ENCODE measurements at places on chromosomes 6 and 20.

DNA sequence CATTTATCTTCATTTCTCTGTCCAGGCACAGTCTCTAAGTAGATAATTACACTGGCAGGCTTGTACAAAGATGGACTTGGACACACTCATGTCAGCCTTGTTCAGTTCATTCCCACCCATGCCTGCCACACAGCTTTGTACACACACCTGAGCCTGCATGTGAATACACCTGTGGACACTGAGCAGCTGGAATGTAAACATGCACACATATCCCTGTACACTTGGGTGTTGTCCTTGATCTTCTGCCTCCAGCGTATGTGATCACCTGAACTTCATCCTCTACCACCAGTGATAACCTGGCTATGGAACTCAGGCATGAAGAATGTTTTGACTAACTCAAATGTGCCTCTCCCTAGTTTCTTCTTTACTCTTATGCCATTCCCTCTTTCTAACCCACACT, 190.6 kb downstream of the DHX35 start:
- DNase-seq = no peak

- peak; percentile 32 for DNase-seq
Observed at GRCh38 chr6:30259140-30260035, 46.2 kb upstream of the TRIM26 start.

DNA sequence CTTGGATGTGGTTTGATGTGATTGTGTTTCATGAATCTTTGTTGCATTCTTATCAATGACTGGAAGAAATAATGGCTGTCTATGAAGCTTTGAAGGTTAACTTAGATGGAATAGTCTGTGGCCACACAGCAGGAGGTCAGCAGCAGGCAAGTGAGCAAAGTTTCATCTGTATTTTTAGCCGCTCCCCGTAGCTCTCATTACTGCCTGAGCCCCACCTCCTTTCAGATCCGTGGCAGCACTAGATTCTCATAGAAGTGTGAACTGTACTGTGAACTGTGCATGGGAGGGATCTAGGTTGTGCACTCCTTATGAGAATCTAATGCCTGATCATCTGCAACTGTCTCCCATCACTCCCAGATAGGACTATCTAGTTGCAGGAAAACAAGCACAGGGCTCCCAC, 660.2 kb downstream of the EPHA7 start:
- DNase-seq = no peak

GRCh38 chr6:30200551-30201281, 12.5 kb downstream of the TRIM26 start:
- no peak for DNase-seq

GRCh38 chr6:106511288-106512047, 117.8 kb downstream of the RTN4IP1 start:
- DNase-seq = no peak

DNA sequence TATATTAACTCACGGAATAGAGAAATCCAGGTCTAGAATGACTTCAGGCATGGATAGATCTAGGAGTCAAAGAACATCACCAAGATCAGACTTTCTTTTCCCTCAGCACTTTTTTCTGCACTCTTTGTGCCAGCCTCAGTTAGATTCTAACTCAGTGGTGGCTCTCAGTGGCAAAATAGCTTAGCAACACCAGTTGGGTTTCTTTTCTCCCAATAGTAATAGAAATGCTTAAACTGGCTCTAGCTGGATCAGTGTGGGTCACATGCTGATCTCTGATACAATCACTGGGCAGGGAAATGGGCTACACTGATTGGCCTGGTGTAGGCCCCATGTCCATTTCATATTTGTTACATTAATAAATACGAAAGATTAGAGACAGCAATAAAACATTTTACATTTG, 44.2 kb upstream of the ARFGEF2 start:
- DNase-seq = no peak

GRCh38 chr6:104704191-104704590, 155.5 kb downstream of the HACE1 start:
- no peak for DNase-seq

DNA sequence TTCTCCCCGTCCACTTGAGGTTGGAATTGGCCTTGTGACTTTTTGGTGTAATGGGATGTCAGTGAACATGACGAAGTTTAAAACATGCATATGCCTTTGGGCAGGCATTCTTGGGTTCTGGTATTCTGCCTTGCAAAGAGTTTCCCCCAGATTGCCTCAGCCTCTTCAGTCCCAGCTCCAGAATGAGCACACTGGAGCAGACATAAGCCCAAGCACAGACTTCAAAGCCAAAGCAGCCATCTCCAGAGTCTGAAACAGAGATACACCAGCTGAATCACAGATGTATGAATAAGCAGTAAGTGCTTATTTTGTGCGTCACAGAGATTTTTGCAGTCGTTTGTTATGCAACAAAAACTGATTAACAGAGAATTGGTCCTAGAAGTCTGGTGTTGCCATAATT, 546.0 kb downstream of the FRK start:
- DNase-seq = no peak

GRCh38 chr6:112189494-112189893, 64.9 kb downstream of the LAMA4 start:
- DNase-seq = no peak

DNA sequence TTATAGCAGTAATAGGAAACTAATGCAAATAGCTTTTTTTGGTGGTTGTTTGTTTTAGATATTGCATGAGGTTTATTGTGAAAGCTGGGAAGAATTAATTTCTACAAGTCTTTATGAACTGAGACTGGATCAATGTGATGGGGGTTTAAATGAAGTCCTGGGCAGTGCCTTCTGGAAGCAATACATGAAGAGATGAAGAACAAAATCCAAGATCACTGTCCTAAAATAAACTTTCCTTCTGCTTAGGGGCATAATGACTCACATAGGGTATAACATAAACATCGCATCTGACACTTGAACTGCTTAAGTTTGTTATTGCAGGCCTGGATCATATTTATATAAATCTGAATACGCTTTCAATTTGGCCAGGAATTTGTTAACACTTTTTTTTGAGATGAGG, 20.9 kb upstream of the SHLD1 start:
- no peak for DNase-seq

DNA sequence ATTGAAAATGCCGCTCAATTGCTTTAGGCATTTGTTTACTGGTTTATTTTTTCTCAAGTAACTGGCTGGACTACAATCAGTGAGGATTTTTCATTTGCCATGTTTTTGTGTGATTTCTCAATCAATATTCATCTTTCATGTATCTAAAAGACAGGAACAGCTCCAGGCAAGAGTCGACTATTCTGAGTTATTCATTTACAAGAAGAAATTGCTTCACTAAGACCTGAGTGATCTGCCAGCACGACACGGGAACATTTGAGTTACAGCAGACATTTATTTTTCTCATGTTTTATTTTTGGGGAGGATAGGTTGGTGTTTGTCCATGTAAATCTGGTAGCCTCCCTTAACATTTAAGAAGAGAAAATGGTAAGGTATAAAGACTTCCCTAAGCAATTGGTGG, 124.1 kb downstream of the CBLN4 start:
- no peak for DNase-seq

DNA sequence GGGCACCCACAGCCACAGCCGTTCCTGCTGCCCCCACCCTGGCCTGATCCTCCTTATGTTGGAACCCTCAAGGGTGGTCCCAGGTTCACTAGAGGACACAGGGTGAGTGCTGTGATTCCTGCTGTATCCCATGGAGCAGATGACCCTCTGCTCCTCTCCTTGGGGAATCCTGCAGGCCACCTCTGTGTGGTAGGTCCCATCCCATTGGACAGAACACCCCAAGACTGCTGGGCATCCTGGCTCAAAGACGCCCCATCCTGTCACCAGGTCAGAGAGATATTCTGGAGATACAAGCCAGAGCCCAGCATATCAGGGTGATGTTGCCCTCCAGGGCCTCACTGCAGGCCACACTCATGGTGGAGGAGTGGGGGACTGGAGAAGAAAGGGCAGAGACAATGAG, 28.4 kb downstream of the HLA-A start:
- no peak for DNase-seq

GRCh38 chr20:32075534-32075933, 23.5 kb downstream of the HCK start:
- no peak for DNase-seq

DNA sequence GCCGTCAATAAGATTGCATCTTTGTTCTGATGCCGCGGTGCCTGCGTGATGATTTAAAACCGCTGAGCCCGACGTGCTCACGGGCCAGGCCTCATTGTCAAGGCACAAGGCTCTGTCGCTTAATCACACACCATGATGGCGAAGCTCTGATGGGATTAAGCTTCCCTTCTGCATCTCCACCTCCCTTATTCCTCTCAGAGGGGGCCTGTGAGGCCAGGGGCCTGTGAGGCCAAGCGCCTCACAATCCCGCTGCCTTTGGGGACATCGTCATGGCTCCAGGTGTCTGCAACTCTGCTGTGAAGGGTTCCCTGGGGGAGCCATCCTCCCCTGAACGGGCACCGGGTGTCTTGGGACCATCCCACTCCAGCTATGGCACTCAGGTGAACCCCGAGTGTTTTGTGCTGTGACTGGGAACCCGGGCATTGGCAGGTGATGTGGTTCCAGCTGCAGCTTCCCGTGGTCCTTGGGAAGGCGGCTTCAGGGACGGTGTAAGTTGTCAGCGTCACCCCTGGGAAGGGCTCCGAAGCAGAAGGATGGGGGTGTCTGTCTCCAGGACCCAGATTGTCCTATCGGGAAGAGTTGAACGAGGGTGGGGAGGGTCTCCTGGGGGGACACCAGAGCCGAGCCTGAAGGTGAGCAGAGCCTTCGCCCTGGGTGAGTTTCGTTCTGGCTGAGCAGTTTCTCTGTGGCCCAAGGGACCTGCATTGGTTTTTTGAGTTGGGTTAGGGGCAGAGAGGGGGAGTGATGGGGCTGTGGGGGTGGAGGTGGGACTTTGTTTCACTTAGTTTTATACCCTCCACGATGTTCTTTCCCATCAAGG, 18.0 kb upstream of the BHLHE23 start:
- DNase-seq = no peak

DNA sequence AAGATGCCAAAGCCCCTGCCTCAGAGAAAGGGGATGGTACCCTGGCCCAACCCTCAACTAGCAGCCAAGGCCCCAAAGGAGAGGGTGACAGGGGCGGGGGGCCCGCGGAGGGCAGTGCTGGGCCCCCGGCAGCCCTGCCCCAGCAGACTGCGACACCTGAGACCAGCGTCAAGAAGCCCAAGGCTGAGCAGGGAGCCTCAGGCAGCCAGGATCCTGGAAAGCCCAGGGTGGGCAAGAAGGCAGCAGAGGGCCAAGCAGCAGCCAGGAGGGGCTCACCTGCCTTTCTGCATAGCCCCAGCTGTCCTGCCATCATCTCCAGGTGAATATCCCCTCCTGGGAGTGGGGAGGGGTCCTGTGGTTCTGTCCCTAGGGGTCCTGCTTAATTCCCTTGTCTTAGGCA, 1.1 kb downstream of the MYLK2 start:
- no peak for DNase-seq

- no peak for DNase-seq
Observed at GRCh38 chr6:164842085-164842484, 467.3 kb downstream of the C6orf118 start.

GRCh38 chr20:1282966-1283365, 16.9 kb downstream of the SNPH start:
- DNase-seq = no peak

DNA sequence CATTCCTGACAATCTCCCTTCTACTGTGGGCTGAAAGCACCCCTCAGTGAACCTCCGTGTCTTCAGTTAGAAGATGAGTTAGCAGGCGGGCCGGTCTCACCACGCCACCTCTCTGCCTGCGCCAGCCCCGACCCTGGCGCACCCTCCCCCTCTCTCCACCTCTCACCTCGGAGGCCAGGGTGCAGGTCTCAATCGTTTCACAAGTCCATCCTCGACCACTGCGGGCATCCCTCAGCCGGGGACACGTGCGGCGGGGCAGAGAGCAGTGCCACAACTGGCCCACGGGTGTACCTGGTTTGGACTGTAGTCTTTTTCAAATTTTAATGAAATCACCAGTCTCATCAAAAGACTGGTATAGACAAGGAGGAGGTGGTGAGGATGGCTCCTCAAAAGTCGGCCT, 34.4 kb downstream of the NFATC2 start:
- no peak for DNase-seq
